Activated naive CD8-positive, alpha-beta T cell treated with anti-CD3 and anti-CD28 coated beads, Interleukin-2, amount 10 ng/mL, durations not matched to agents 7 days and 5 days (primary cell): ENCODE measurements at places on chromosomes 4 and X.

GRCh38 chr4:147362938-147363337 is 118.0 kb upstream of the EDNRA start:
- no peak overlapping the region for H3K4me3 ChIP-seq
- no peaks in the 10 kb centered on the region for H3K36me3 ChIP-seq
- no peaks in the 10 kb centered on the region for H3K4me1 ChIP-seq
- H3K27ac ChIP-seq: no peak overlapping the region
- DNase-seq: no peak

GRCh38 chr4:91916219-91916618 is 387.5 kb upstream of the GRID2 start:
- no peak overlapping the region for H3K4me3 ChIP-seq
- H3K4me1 ChIP-seq: no peaks in the 10 kb centered on the region
- H3K27ac ChIP-seq: no peak overlapping the region
- no peaks in the 10 kb centered on the region for H3K27me3 ChIP-seq
- H3K36me3 ChIP-seq: no peaks in the 10 kb centered on the region

DNA sequence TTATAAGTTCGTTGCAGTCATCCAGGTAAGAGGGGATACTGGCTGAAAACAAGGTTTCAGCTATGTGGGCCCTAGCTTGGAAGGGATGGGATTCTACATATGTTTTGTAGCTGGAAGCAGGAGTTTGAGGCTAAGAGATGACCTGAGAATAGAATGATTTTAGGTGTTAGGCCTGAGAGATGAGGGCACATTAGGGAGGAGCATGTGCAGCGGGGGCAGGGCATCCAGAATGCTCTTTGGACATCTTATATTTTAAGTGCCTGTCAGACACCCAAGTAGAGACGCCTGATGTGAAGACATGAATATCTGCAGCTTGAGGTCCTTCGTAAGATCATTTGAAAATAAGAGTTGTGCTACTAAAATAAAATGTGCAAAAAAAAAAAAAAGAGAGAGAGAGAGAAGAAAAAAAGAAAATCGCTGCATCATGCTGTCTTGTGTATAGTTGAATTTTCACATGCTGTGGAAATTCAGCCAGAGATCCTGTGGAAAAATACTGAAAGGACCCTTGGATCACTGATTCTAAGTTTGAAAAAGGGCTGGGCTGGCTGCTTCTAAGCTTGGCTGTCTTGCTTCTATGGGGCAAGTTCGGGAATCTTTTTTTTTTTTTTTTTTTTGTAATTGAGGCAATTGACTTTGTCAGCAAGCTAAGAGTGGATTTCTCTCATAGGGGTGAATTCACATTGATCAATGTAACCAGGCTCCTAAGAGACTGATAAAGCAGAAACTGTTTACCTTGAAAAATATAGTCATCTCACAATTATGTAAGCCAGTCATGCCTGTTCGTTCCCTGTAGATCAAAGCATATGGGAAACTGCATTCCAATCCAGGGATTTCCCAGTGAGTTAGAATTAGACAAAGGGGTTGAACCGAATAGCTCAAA is 341.0 kb upstream of the GATB start:
- DNase-seq: no peak
- peaks cover 50% of the 10 kb centered on the region for H3K4me1 ChIP-seq
- H3K27me3 ChIP-seq: no peaks in the 10 kb centered on the region
- H3K4me3 ChIP-seq: peak overlapping the region; percentile 89
- peak overlapping the region; percentile 99 for H3K27ac ChIP-seq

- no peak overlapping the region for H3K4me3 ChIP-seq
- no peak for DNase-seq
- no peak overlapping the region for H3K27ac ChIP-seq
These were observed 404.2 kb downstream of the MID1IP1 start for GRCh38 chrX:39205467-39205866.

DNA sequence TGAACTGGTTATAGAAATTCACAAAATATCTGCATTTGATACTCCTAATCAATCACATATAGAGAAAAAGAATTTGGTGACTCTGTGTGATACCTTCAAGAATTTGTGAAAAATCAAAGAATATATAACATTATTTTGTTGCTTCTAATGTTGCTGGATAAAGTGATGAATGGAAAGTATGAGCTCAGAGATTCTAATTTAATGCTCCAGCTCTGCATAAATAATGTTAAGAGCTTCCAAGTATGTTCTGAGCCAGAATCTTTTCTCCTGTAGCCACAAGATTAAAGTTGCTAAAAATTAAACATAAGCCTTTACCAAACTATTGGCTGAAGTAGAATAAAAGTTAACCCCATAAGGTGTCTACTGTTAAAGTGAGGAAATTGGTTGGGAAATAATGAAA is 294.7 kb upstream of the CT83 start:
- H3K4me3 ChIP-seq: no peak overlapping the region
- DNase-seq: no peak
- no peaks in the 10 kb centered on the region for H3K27me3 ChIP-seq
- no peaks in the 10 kb centered on the region for H3K4me1 ChIP-seq
- no peak overlapping the region for H3K27ac ChIP-seq

DNA sequence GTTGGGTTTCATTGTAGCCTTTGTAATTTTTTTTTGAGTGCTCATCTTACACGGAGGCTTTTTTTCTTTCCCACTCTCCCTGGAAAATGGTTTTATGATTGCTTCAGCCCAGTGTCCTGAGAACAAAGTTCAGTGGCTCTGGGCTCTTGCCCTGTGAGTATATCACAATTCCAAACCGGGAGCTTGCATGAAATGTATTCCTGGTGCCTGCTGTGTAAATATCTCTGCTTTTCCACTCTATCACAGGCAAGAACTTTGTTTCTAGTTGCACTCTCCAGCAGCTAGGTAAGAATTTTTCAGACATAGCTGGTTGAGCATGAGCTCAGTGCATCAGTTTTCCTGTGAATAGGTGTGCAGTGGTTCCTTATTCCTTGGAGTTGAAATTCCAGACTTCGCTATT is 60.8 kb downstream of the SUPT20HL2 start:
- no peak overlapping the region for H3K27ac ChIP-seq
- peaks cover 1% of the 10 kb centered on the region for H3K4me1 ChIP-seq
- no peaks in the 10 kb centered on the region for H3K36me3 ChIP-seq
- no peak overlapping the region for H3K4me3 ChIP-seq

DNA sequence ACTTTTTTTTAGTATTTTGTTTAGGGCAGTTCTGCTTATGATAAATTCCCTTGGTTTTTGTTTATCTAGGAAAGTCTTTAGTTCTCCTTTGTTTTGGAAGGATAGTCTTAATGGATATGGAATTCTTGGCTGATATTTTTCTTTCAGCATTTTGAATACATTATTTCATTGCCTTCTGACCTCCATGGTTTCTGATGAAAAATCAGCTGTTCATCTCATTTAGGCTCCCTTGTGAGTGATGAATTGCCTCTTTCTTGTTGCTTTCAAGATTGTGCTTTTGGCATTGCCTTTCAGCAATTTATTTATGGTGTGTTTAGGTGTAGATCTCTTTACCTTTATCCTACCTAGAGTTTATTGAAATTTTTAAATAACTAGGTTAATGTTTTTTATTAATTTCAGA is 41.5 kb upstream of the LCORL start:
- no peak for DNase-seq
- no peaks in the 10 kb centered on the region for H3K36me3 ChIP-seq
- peaks cover 38% of the 10 kb centered on the region for H3K27me3 ChIP-seq
- H3K27ac ChIP-seq: no peak overlapping the region
- H3K4me1 ChIP-seq: peaks cover 1% of the 10 kb centered on the region
- H3K4me3 ChIP-seq: no peak overlapping the region

GRCh38 chr4:77819404-77819842 is 255 bp upstream of the CNOT6L start:
- H3K4me1 ChIP-seq: peaks cover 47% of the 10 kb centered on the region
- peak overlapping the region; percentile 100 for H3K27ac ChIP-seq
- H3K4me3 ChIP-seq: peak overlapping the region; percentile 100
- H3K36me3 ChIP-seq: peaks cover 19% of the 10 kb centered on the region
- H3K27me3 ChIP-seq: no peaks in the 10 kb centered on the region

DNA sequence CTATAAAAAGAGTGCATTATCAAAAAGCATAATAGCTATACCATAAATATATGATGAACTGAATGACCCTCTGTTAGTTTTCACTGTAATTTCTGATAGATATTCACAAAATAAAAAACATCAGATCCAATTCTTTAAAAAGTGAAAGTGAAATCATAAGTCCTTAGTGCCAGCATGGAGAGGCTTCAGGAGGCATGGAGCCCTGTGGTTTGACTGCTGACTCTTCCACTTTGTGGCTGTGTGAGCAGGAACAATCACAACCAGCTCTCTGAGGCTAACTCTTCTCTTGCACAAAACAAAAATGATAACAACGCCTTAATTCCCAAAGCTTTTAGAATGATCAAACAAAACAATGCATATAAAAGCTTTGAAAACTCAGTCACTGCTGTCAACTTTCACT is 1143.9 kb downstream of the PDHA2 start:
- H3K27me3 ChIP-seq: no peaks in the 10 kb centered on the region
- no peak overlapping the region for H3K27ac ChIP-seq
- no peak for DNase-seq
- no peak overlapping the region for H3K4me3 ChIP-seq
- no peaks in the 10 kb centered on the region for H3K36me3 ChIP-seq
- no peaks in the 10 kb centered on the region for H3K4me1 ChIP-seq

DNA sequence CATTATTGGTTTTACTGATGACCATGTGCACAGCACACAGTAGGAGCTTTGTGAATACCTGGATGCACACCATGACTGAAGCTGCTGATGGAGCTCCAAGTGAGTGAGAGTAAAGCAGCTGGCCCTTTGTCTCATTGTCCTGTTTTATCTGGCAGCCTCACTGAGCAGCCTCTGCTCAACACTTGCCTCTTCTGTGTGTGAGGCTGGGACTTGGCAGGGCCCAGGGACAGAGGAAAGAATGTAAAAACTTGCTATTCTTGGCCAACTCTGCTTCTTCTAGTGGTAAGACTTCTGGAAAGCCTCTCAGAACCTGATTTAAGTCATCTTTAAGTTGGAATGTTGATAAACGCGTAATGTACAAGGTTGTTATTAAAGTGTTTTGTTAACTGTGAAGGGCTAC is 61.4 kb downstream of the BEX1 start:
- H3K27ac ChIP-seq: no peak overlapping the region
- DNase-seq: no peak

DNA sequence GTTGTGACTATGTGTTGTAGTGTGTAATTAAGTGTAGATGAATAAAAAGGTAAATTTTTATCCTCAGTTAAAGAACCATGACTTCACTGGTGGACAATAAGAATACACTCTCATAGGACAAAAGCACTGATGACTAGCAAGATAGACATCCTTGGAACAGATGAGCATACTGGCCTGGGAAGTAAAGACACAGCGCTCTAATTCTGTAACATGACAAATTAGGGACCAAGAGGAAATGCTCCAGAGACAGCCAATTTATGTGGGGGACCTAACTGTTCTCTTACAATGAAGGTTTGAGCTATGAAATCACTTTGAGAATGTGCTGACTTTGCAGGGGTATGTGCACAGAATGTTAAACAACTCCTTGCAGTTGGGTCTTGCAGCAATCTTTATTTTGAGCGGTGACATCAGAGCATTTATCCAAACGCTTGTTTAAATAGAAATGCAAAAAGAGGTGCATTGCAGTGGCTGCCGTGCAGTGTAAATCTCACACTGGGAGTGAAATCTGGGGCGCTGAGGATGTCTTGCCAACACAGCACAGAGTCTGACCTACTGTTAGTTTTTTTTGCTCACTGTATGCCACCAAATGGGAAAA is 109.3 kb downstream of the MAGEC2 start:
- DNase-seq: no peak
- no peak overlapping the region for H3K4me3 ChIP-seq
- H3K27ac ChIP-seq: no peak overlapping the region
- no peaks in the 10 kb centered on the region for H3K36me3 ChIP-seq
- no peaks in the 10 kb centered on the region for H3K4me1 ChIP-seq
- H3K27me3 ChIP-seq: no peaks in the 10 kb centered on the region

DNA sequence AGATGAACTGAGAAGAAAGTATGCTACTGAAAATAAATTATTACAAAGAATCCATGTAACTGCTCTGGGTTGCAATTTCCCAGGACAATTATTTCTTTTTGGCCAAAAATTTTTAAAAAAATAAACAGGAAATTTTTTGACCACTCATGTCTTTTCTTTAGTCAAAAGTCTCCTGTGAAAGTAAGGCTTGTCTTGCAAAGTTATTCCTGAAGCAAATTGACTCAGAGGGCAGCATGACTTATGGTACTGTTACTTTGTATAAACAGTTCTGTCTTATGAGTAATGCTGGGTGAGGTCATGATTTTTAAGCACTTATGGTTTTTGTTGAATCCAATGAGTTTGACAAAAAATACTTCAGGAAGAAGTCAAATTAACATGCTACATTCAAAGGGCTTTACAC is 292.8 kb upstream of the ARSJ start:
- no peak overlapping the region for H3K27ac ChIP-seq
- DNase-seq: no peak
- H3K4me3 ChIP-seq: no peak overlapping the region
- H3K27me3 ChIP-seq: no peaks in the 10 kb centered on the region

GRCh38 chr4:151192556-151193235 is 84.3 kb upstream of the PRSS48 start:
- no peaks in the 10 kb centered on the region for H3K4me1 ChIP-seq
- H3K36me3 ChIP-seq: no peaks in the 10 kb centered on the region
- no peak for DNase-seq
- H3K27me3 ChIP-seq: peaks cover 10% of the 10 kb centered on the region

GRCh38 chr4:183962419-183962818 is 57.3 kb downstream of the STOX2 start:
- DNase-seq: no peak
- H3K4me1 ChIP-seq: no peaks in the 10 kb centered on the region
- H3K36me3 ChIP-seq: no peaks in the 10 kb centered on the region
- H3K27me3 ChIP-seq: no peaks in the 10 kb centered on the region

DNA sequence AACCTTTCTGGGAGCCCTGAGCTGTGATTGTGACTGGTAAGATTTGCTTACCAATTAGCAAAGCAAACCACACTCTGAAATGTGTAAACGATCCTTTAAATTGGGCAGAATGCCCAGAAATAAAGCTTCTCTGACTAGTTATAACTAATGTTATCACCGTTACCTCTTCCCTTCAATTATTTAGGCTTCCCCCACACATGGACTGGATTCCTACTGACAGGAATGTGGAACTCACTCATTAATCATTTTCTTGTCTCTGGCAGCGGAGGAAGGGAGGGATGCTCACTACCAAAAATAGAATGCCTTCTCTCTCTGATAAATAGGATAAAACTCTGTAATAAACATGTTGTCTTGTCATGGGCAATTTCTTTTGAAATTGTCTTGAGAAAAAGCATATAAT is 25.3 kb upstream of the NWD2 start:
- no peak overlapping the region for H3K4me3 ChIP-seq
- H3K4me1 ChIP-seq: no peaks in the 10 kb centered on the region
- H3K27me3 ChIP-seq: no peaks in the 10 kb centered on the region
- no peak for DNase-seq
- H3K27ac ChIP-seq: no peak overlapping the region

- DNase-seq: no peak
- no peaks in the 10 kb centered on the region for H3K36me3 ChIP-seq
- H3K27ac ChIP-seq: no peak overlapping the region
- H3K4me3 ChIP-seq: no peak overlapping the region
- no peaks in the 10 kb centered on the region for H3K27me3 ChIP-seq
- no peaks in the 10 kb centered on the region for H3K4me1 ChIP-seq
These were observed 801.9 kb downstream of the TECRL start for GRCh38 chr4:63607169-63607872.

- DNase-seq: no peak
- no peak overlapping the region for H3K27ac ChIP-seq
- H3K36me3 ChIP-seq: no peaks in the 10 kb centered on the region
- H3K4me1 ChIP-seq: no peaks in the 10 kb centered on the region
- no peak overlapping the region for H3K4me3 ChIP-seq
These were observed 164.4 kb upstream of the PSAPL1 start for GRCh38 chr4:7598939-7599790.
